ENCODE measurements at places on chromosomes 4 and X.
A peak's percentile ranks its signal among the peaks of the same experiment; 100 is the strongest.

GRCh38 chrX:110218591-110218990 is 99.3 kb downstream of the AMMECR1 start:
- no peak for DNase-seq

DNA sequence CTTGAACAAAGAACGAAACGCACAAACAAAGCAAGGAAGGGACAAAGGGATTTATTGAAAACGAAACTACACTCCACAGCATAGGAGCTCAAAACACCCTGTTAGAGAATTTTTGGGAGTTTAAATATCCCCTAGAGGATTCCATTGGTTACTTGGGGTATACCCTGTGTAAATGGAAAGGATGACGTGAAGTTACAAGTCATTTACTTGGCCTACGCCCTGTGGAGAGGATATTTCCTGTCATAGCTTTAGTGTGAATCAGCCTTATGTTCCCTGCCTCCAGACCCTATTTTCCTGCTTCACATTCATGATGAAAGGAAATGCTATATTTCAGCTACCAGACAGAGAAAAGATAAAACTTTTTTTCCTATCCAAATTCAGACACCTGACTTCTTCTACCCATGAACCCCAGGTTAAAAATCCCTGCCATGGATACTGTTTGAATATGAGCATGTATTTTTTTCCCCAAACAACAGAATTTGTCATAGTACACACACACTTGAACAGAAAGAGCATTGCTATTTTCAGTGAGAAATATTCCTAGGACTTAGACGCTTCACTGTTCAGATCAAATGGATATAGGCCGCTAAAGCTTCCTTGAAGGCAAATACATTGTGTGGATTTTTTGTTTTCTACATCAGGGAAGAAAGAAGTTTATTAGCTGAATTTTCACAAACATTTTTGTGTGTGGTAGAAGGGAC is 20.4 kb downstream of the PIN4 start:
- DNase-seq: no peak

DNA sequence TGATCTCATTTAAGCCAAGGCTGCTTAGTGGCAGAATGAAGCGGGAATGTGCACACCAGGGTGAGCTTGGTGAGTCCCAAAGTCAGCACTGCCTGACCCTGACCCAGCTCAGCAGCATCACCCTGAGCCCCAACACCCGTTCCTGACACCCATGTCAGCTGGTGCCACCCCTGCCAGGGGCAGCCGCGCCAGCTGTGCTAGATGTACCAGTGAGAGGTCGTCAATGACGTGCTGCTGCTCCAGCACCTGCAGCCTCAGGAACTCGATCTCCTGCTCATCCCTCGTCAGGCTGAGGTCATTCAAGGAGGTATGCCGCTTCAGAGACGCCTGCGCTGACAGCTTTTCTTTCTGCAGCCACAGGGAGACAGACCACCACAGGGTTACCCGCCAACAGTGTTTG is 61.7 kb upstream of the C4orf50 start:
- DNase-seq: no peak

DNA sequence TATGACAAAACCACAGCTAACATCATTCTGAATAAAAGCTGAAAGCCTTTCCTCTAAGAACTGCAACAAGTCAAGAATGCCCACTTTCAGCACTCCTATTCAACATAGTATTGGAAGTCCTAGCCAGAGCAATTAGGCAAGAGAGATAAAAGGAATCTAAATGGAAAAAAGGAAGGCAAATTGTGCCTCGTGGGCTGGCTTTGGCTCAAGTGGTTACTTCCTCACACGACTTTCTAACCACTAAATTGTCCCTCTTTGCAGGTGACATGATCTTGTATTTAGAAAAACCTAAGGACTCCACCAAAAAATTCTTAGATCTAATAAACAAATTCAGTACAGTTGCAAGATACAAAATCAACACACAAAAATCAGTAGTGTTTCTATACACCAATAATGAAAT is 57.2 kb downstream of the SCML2 start:
- DNase-seq: no peak

- DNase-seq: peak; percentile 0
These were observed 67.6 kb upstream of the SLC7A3 start for GRCh38 chrX:70998411-70999027.

- DNase-seq: no peak
These were observed 130.2 kb downstream of the ENOX2 start for GRCh38 chrX:130772776-130773143.

DNA sequence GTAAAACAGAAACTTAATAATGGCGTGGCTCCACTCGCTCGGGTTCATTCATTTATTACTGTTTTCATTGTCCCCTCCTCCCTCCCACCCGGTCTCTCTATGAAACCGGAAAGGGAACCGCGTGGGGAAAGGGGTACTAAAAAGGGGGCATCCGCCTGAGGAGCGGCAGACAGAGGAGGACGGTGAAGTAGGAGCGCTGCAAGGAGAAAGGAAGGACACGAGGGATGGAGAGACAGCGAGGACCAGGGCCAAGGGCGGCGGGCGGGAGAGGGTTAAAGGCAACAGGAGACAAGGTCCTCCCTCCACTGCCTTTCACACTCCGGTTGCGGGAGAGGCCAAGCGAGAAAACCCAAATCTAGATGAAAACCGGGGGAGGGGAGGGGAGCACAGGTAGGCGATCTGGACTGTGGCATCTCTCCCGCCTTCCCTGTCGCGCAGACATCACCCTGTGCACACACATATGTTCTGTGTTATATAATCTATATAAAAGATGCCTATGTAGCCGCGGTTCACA is 829 bp downstream of the ELOVL6 start:
- peak; percentile 18 for DNase-seq

GRCh38 chrX:84258708-84259107 is 70.7 kb upstream of the RPS6KA6 start:
- DNase-seq: no peak

DNA sequence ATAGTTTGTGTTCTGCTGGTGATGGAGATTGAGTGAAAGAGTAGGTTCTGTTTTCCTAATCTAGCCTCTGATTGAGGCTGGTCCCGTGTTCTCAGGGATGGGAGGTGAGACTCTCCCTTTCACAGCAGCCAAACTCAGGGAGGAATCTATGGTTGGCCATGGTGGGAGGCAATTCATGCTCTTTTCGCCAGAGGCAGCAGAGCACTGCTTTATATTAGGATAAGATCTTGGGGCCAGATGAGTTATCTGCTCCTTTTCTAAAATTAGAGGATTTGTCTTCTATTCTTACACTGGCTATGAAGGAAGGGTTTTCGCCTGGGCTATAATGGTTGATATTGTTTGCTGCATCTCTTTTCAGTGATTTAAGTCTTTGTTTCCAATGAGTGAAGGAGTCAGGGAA is 63.9 kb upstream of the NLGN4X start:
- no peak for DNase-seq

DNA sequence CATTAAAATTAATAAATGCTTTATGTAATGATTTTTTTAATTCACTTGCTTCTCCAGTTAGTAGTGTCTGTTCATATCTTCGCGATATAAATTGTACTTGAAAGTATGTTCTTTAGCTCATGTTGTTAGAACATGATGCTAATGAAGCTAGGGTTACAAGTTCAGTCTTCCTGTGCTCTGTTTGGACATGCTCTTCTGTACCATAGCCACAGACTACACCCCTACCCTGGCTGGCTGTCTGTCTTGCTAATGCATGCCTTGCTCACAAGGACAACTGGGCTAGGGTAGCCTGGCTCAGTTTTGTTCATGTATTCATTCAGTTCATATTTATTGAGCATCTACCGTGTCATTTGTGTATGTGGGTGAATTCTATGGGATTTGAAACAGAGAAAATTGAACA is 50.8 kb upstream of the MTMR1 start:
- DNase-seq: no peak

DNA sequence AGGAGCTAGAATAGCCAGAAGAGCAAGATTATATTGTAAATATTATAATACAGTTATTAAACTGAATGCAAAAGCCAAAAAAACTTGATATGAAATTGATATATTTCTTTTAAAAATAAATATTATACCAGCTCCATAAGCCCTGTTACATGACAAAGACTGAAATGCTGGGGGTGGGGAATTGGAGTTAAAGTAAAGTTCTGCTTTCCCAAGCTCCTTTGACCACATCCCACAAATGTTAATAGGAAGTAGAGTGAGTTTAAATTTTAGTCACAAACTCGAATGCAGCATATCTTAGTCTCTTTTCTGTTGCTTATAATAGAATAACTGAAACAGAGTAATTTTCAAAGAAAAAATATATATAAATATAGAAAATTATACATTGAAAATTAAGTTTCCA is 46.9 kb upstream of the NFKB1 start:
- no peak for DNase-seq

GRCh38 chr4:4323705-4324534 is 33.9 kb downstream of the ZBTB49 start:
- no peak for DNase-seq

- DNase-seq: no peak
These were observed 18.5 kb upstream of the NAT8L start for GRCh38 chr4:2040391-2041238.

- no peak for DNase-seq
These were observed 961.8 kb upstream of the TENM3 start for GRCh38 chr4:181281451-181281850.

GRCh38 chr4:73603271-73603710 is 16.9 kb downstream of the RASSF6 start:
- no peak for DNase-seq

DNA sequence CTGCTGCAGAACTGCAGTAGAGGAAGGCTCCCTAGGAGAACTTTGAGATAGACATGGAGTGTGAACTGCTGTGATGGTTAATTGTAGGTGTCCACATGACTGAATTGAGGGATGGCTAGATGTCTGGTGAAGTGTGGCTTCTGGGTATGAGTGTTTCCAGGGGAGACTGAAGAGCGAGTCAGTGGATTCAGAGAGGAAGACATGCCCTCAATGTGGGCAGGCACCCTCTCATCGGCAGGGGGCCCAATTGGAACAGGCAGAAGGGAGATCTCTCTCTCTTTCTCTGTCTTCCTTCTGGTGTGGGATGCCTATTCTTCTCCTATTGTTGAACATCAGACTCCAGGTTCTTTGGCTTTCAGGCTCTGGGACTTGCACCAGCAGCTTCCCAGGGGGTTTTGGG is 304.7 kb upstream of the GATB start:
- DNase-seq: no peak

GRCh38 chr4:24211856-24212255 is 322.0 kb upstream of the PPARGC1A start:
- DNase-seq: no peak

Measured in effector CD8-positive, alpha-beta T cell (primary cell).